ENCODE measurements at places on chromosomes 6 and 20. TPM values are rescaled to one million over a fixed set of nuclear protein-coding genes. Genes with fewer than 3 reads are reported as not detected.

DNA sequence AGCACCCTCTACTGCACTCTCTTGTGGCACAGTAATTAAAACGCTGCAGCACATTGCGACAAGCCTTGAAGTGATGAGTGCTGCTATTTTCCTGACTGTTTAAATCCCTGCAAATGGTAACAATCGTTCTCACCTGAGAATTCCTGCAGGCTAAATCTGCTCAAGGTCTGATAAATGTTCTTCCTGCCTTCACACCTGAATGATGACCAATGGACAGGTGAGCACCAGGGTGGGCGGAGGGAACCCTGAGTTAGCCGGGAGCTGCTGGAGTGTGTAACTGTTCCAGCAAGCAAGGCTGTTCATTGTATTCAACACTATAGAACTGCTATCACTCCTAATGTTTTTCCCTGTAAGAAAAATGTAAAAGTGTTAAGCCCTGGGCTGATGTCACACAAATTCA is 4.0 kb downstream of the DACT2 start:
- H3K4me3 ChIP-seq, result no peak overlapping the region
- no peak for DNase-seq
- H3K4me1 ChIP-seq, result peaks cover 40% of the 10 kb centered on the region
- peaks cover 25% of the 10 kb centered on the region for H3K27me3 ChIP-seq

Gene EMILIN3
- total RNA-seq, result 3.5 TPM

DNA sequence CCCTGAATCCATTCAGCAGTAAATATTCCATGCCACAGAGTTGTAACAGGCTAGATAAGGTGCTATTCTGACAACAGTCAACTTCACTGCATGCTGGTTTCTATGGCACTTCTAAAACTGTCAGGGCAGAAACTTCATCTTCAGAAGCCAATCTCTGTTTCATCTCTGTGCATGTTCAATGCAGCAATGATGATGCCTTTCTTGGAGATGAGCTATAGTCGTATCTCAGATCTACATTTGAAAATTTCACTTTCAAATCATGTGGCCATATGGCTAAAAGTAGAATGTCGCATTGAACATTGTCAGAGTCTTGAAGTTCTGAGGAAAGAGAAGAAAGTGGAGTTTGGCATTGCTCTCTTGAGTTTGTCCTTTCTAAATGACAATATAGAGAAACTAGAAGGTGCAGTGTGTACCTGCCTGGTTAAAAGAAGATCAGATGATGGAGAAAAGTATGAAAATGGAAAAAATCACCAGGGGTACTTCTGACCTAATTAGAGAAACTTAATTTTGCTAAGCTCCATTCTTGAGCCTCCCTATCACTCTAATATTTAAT is 49.0 kb upstream of the VSTM2L start:
- no peaks in the 10 kb centered on the region for H3K36me3 ChIP-seq
- no peak for DNase-seq
- H3K27ac ChIP-seq, result no peak overlapping the region
- no peak overlapping the region for H3K4me3 ChIP-seq
- no peaks in the 10 kb centered on the region for H3K4me1 ChIP-seq

GRCh38 chr20:59671661-59672471 is 67.5 kb downstream of the PHACTR3 start:
- no peak overlapping the region for H3K27ac ChIP-seq
- H3K4me3 ChIP-seq, result no peak overlapping the region
- no peak for DNase-seq
- no peaks in the 10 kb centered on the region for H3K4me1 ChIP-seq
